ENCODE measurements at places on chromosomes 11 and 22.

DNA sequence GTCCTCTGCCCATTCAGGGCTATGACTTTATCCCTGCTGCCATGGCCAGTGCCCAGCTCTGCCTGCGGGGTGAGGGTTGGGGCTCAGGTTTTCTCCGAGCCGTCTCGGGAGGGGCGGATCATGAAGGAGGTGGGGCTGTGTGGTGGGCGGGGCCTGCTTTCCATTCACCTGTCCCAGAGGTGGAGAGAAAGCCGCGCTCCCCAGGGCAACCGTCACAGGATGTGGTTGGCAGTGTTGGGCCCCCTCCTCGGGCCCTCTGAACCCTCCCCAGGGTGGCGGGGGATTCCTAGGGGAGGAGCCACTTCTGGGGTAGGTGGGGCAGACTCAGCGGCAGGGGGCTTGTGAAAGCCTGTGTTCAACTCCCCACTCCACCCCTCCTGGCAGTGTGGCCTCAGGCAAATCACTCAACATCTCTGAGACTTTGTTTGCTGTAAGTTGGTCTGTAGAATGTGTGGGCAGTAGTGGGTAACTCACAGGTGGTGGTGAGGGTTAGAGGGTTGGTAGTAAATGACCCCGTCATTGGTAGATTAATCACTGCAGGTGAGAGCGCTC is 50.3 kb downstream of the CD6 start:
- no peak for DNase-seq

GRCh38 chr11:107756553-107756952 is 44.7 kb upstream of the SLN start:
- no peak for DNase-seq

DNA sequence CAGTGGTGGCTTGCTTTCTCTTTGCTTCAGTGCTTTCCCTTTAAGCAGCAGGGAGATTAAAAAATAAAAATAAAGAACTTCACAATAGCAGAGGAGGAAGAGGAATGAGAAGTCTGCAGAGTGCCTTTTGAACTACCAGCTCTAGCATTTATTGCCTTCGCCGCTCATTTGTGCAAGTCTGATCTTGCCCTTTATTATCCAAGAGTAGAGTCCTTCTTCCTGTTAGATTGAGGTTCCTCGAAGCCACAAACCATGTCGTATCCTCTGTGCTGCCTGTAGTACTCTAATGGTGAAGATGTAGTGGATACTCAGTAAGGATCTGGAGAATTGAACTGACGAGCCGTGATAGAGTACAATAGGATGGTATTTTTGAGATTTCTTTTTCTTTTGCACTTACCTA is 101.2 kb upstream of the RAG2 start:
- no peak for DNase-seq

- DNase-seq = no peak
These were observed 28.0 kb downstream of the CNTF start for GRCh38 chr11:58650496-58650895.

GRCh38 chr22:36928196-36928595 is 14.8 kb downstream of the CSF2RB start:
- DNase-seq = no peak

GRCh38 chr11:96303064-96303463 is 39.9 kb downstream of the MAML2 start:
- DNase-seq = no peak

GRCh38 chr11:14908214-14908880 is 16.3 kb upstream of the CYP2R1 start:
- DNase-seq = no peak

- DNase-seq = no peak
These were observed 35.8 kb downstream of the NRXN2 start for GRCh38 chr11:64687204-64687603.

DNA sequence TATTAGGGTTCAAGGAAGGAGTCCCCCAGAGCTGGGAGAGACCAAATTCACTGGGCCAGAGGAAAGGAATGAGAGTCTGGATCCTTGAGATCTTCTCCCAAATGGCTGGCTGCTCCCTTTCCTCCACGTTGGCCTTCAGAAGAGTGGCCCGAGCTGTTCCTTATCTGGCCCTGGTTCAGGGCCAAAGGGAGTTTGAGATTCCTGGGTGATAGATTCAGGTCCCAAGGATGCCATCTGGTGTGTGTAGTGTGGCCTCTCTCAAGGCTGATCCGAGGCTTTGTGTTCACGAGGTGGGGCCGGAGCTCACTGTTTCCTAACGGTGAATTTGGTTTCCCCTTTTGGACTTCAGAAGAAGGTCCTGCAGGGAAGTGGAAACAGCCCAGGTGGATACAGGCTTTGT is 17.4 kb upstream of the ABCC8 start:
- no peak for DNase-seq

DNA sequence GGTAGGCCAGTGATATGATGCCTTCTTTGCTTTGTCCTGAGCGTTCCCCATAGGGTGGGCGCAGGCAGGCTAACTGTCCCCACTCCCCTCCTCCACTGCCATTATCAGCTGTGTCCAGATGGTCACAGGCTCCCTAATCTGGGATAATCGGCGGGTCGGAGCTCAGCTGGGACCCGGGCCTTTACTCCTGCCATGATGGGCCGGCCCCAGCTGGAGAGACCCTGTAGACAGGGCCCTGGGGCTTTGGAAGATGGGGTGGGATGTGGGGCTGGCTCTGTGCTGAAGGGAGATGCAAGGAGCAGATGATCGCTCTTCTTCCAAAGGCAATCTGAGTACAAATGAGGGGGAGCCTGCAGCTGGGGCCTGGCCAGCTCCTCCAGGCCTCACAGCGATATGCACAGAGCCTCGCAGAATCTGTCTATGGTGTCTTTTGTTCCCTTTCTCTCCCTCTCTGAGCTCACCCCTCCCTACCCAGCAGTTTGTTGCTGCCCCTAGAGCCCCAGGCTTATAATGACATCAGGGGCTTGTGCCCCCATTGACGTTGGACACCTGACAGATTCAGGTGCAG is 11.9 kb downstream of the KLHL35 start:
- DNase-seq = no peak

DNA sequence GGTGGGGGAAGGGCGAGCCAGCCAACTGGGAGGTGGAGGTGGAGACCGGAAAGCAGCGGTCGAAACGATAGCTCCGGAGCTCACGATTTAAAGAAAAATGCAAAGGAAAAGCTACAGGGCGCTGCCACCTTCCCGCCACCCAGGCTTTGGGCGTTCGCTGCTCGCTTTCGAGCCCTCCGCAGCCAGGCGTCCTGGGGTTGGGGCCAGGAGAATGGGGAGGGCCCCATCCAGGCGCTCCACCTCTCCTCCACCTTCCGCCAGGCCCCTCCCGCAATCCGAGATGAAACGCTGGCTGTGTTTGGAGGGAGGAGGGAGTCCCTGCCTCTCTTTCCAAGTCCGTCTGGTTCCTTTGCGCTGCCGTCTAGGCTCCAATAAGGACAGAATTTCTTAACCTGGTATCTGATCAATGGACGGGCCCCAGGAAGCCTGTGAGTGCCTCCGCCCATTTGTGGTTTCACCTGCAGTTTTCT is 483 bp upstream of the ABTB2 start:
- peak; percentile 80 for DNase-seq

DNA sequence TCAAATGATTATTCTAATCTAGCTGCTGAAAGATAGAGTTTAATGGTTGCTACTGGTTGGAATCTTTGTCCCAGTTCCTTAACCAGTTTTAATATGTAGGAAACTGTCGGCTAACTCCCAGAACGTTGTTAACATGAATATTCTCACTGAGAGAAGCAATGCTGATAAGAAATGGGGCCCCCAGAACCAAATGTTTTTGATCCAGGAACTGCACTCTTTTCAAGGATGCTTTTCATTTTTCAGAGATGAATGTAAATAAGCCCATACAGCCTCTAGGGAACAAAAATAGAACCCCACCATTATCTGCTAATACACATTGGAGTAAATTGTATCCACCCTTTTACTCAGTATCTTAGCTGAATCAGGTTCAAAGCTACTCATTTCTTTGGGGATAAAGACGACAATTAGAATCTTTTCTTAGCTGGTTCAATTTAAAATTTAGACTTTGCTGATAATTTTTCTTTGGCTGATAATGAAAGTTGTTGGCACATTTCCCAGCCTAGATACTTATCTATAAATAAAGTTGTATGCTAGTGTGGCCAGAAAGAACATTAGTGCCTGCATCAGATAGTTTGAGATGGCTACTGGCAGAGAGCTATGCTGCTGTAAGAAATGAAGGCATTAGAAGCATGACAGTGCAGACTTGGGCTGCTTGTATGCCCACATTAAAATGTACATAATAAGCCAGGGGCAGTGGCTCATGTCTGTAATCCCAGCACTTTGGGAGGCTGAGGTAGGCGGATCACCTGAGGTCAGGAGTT is 323.3 kb upstream of the PDGFD start:
- no peak for DNase-seq

DNA sequence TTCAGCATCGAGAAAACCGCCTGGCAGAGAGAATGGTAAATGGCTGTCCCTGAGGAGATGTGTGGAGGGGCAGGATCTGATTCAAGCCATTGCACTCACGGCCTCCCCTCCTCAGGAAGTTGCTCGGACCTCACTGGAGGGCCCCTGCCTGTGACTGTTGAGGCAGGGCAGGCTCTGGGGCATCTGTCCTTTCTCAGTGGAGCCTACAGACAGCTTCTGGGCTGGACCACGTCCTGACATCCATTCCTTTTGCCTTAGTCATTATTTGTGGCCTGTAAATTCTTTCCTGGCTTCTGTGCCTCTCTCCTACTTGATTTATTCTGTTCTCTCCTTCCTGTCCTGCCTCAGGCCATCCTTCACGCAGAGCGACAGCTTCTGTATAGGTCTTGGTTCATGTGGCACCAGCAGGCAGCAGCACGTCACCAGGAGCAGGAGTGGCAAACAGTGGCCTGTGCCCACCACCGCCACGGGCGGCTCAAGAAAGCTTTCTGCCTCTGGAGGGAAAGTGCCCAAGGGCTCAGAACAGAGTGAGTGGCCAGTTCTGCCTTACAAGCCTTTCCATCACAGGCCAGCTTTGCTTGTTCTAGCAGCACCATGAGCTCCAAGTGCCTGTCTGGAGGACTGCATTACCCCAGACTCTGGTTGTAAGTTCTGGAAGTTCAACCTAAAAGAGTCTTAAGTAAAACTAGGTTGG is 59.6 kb downstream of the PISD start:
- DNase-seq = no peak

DNA sequence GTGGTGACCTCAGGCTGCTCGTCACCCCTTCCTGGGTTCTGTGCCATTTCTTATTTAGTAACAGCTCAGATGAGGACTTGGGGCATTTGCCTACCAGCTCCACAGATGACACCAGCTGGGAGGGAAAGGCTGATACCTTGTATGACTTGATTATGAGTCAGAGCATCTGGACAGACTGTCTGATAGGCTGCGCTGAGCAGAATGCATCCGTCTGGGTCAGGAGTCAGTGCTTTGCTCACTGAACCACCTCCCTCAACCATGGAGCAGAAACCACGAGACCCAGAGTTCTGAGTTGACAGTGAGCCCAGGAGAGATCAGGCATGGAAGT is 6.8 kb downstream of the ST14 start:
- DNase-seq = no peak

DNA sequence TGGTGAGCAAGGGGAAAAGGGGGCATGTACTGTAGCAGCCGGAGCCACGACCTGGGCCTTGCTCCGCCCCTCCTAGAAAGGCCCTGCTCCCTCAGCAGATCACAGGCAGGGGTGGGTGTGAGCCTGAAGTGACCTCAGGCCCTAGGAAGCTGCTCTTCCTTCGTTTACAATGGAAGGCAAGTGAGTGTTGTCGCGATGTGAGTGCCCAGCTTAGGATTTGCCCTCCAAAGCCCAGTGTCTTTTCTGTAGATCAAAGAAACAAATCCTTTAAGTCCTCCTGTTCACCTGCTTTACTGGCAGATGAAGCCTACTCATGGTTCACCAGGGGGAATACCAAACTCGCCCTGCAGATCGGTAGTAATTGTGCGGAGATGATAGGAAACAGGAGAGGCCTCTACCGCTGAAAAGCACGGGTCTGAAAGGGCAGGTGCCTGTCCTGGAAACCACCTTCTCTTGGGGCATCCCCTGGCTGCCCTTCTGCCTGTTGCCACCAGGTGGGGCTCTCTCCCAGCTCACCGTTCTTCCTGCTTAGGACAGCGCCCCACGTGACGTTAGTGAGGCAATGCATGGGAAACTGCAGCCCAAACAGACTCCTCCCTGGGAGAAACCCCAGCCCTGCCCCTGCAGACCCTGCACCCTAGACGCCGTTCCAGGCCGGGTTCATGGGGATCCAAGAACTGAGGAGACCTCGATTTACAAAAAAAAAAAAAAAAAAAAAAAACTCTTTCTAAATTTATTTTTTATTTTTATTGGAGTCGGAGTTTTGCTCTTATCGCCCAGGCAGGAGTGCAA is 45.9 kb upstream of the RAB1B start:
- DNase-seq = peak; percentile 96

DNA sequence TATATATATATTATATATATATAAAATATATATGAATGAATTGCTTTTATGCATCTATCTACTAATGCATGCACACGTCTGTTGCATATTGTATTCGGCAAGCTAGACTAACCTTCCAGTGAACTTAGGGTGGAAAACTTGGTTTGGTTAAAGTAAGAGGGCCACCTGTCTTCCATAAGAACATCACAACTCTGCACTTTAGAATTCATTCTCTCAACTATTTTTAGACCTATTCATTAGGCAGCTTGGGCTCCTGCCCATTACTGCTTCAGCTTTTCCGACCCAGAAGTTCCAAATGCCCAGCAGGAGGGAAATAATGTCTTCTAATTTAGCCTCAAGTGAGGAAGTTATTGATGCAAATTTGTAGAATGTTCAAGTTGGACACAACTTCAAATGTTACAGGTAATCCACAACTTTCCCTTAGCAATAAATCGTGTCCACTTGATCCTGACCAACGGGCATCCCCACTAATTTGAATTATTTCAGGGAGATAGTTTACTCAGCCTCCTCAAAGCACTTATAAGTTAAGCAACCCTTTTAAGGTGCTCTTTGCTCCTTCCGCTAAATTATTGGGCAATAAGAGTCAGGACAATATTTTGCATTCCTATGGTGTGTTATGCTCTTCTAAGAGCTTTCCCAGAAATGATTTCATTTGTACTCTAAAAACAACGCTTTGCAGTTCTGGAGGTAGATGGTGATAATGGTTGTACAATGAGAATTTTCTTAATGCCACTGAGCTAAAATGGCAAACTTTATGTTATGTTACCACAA is 132.3 kb downstream of the OPCML start:
- no peak for DNase-seq

- peak; percentile 76 for DNase-seq
These were observed 51.0 kb downstream of the SNX19 start for GRCh38 chr11:130865091-130865773.

GRCh38 chr22:48734359-48734758 is 1093.3 kb downstream of the BRD1 start:
- no peak for DNase-seq

- no peak for DNase-seq
These were observed 334.5 kb downstream of the TTC28 start for GRCh38 chr22:28344918-28345703.

DNA sequence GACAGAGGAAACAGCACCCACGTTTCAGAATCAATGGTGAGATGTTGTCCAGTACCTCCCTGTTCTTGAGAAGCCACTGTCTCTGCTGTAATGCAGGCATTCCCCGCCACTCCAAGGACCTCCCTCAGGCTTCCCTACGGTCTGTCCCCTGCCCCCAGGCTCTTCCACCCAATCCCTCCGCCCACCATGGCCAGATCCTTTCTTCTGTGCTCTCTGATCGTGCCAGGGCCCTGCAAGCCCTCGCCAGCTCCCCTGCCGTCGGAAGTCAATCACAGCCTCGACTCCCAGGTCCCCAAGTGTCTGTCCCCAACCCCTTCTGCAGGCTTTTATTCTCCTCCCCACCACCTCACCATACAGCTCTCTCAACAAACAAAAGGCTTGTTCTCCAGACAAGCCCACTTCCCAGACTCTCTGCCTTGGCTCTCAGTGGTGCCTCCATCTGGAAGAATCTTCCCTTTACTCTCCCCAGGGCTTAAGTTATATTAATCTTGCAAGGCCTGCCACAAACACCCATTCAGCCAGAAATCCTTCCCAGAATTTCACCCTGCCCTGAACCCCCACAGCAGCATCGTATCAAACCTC is 13.7 kb downstream of the SCN4B start:
- no peak for DNase-seq

All from Right ventricle myocardium inferior (tissue), 1 donor.